Natural killer cell treated with Interleukin-12 subunit alpha and Interleukin-12 subunit beta and Interleukin-15 and Interleukin-18, amount 100 ng/mL, for 72 hours (primary cell): ENCODE measurements at places on chromosomes 11 and 22. TPM values are rescaled to one million over a fixed set of nuclear protein-coding genes. Genes with fewer than 3 reads are reported as not detected.

DNA sequence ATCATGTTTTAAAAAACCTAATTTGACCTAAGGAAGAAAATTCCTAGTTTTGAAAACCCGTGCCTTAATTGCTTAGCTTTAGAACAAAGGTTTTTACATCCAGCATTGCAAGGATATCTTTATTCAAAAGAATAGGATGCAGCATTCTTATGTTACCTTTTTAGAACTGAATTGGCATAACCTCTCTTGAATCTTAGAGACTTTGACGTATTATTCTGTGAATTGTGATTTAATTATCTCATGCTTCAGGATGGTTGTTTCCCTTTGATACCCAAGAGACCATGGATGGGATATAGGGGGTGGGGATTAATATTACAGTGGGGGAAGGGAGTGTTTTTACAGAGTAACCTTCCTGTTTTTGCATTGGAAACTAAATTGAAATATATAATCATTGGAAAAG, 49.4 kb downstream of the ARHGEF12 start:
- no peak for DNase-seq

DNA sequence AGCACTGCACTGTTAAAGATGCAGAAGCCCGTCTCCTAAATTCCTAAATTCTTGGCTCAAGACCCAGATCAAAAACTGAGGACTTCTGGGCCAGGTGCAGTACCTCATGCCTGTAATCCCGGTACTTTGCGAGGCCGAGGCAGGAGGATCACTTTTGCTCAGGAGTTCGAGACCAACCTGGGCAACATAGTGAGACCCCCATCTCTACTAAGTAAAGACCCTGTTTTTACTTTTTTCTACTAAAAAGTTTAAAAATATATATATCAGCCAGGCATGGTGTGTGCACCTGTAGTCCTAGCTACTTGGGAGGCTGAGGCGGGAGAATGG, 29.7 kb downstream of the PDGFB start:
- DNase-seq, result no peak

DNA sequence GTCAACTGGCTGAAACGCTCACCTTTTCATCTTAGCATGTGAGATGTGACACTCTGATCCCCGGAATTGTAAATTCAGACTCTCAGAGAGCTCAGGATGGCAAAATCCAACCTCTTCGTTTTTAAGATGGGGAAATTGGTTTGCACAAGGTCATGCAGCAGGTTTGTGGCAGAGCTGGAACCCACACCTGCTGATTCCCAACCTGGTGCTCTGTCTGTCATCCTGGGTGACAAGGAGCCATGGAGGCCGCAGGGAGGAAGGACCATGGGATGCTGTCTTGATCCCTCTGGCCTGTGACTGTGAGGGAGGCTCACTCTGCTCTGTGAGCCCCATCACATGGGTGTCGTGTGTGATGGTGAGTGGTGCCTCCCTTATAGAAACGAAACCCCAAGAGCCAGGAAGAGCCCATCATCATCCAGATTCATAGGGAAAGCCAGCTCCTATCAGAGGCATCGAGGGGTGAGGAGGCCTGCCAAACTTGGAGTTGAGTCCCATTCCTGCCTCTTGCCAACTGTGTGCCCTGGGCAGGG, 87.4 kb upstream of the SYT13 start:
- DNase-seq, result no peak

DNA sequence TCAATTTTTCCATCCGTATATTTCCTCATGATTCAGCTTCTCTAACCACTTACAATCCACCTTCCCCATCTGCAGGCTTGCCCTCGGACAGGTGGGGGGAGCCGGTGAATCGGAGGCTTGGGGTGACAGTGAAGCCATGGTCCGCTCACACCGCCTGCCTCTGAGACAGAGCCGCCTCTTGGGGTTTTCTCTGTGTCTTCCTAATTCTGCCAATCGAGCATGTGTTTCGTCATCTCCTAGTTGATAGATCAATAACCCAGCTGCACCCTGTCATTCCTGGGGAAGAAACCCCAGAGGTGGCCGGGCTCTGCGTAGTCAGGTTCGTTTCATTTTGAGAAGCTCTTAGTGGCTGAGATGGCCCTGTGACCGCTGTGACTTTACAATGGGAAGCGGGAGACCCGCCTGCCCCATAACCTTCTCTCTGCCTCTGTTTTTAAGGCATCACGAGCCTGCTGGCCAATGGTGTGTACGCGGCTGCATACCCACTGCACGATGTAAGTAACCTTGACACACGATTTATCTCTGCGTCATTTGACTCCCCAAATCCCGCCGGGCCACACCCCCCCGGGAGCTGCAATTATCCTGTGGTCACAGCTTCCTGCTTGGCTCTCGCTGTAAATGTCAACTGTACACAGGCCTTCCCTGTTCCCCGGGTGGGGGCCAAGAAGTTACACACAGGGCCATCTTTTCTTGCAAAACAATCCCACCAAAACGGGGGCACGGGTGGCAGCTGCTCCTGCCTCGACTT, 33.3 kb downstream of the ANO1 start:
- DNase-seq, result no peak

DNA sequence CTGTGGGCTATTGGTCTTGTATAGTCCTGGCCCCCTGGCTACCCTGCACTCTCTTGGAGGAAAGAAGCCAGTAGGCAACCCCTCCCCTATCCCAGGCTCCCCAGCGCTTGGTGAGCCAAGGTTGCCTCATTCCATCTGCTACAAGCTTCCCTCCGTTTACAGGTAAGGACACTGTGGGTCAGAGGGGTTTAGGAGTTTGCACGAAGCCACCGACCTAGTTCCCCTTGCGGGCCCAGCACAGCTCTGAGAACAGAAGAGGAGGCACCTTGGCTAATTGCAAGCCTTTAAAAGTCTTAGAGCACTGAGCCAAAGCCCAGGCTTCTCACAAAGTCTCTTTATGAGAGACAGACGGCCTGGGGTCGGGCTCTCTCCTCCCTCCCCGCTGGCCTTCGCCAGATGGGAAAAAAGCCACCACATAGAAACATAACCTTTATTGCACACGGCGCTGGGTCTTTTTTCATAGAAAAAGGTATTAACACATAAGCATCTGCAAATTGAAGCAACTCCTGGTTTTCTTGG, 99.8 kb downstream of the CEP164 start:
- DNase-seq, result peak; percentile 35

- DNase-seq, result no peak
Observed at GRCh38 chr22:47112582-47112965, 350.1 kb downstream of the TBC1D22A start.

- DNase-seq, result no peak
Observed at GRCh38 chr11:120079750-120080610, 57.9 kb downstream of the TRIM29 start.

DNA sequence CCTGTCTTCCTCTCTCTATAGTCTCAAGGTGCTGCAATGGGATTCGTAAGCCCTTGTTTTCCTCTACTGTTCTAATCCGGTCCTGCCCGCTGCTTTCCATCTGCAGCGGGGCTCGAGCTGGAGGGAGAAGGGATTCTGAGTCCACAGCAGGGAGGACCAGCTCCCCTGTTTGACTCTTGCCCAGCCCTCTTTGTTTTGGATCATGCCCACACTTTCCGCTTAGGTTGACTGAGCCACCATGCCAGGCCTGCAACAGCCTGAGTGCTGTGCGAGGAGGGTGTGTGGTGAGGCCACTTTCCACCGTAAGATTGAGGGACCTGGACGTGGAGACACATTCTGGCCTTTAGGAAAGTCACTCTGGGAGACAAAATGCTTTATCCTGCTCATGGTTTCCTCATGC, 58.3 kb downstream of the CEP164 start:
- no peak for DNase-seq

- DNase-seq, result peak; percentile 87
Observed at GRCh38 chr11:64268893-64269539, 15.4 kb downstream of the BAD start.

DNA sequence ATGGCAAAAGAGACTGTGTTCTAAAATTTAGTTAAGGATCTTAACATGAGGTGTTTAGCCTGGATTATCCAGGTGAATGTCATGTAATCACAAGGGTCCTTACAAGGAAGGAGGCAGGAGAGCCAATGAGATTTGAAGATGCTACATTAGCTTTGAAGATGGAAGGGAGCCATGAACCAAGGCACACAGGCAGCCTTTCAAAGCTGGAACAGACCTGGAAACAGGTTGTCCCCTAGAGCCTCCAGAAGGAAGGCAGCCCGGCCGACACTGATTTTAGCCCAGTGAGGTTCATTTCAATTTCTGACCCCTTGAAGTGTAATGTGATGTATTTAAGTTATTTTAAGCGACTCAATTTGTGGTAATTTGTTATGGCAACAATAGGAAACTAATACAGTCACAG, 195.3 kb upstream of the MTMR2 start:
- DNase-seq, result no peak

DNA sequence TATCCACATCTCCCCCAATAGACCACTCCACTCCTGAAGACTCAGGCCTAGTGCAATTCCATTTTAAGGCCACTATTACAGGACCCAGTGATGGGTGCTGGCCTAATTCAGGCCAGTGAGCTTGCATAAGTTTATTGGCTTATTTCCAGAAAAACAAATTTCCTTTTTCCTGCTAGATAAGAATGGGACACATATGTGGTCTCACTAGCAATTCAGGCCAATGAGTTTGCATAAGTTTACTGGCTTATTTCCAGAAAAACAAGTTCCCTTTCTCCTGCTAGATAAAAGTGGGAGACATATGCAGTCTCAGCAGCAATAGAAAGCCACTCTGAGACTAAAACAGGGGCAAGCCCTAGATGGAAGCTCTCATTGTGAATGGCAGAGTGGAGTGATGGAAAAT, 22.4 kb downstream of the ADM start:
- DNase-seq, result no peak

DNA sequence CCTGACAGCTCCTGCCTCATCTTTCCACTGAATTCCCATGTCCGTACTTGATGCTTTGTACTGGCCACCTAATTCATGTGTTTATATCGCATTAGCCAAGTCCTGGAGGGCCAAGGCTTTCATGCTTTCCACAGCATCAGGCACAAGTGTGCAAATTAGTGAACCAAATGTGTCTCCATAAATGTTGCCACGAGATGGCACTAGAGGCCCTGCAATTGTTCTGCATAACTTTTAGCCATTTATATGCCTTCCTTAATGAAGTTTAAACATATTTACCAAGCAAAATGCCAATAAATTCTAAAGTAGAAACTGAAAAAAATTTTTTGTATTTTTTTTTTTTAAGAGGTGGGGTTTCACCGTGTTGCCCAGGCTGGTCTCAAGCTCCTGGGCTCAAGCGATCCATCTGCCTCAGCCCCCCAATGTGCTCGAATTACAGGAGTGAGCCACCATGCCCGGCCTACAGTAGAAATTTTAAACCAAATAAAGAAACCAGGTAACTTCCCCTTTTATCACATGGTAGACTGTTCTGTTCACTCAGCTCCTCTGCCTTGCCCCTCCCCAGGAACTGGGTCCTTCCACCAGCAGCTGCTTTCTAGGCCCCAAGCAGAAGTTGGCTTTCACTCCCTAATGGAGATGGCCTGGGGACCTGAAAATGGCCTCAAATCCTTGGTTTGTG, 20.8 kb upstream of the IL18BP start:
- no peak for DNase-seq

Gene SLC22A6
- total RNA-seq, result not detected

Gene OR10G8
- total RNA-seq, result not detected

Gene SCGB1C1
- total RNA-seq, result not detected

Gene H19
- not detected for total RNA-seq

Gene MAP6
- total RNA-seq, result 0.14 TPM

Gene HTATIP2
- total RNA-seq, result 25.7 TPM
